HT-29 (cell line): ENCODE measurements at places on chromosomes 2 and 18.

GRCh38 chr18:582465-582864 lies 2.3 kb downstream of the CETN1 start:
- no peak for DNase-seq

DNA sequence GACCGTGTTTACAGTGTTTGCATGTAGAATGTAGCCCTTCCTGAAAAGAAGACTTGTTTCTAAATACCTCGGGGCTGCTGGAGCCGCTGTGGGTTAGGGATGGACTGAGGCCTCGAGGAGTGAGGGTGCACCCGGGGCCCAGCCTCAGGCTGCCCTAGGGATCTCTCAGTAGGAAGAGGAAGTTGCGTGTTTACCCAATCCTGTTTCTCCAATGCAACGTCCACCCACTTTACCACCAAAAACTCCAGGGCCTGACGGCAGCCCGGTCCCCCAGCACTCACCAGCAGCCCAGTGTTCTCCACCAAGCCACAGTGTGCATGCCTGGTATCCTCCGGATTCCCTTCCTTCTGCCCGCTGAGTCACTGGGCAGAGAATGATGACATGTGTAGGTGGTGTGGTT lies 255.8 kb downstream of the GLI2 start:
- DNase-seq, result no peak

DNA sequence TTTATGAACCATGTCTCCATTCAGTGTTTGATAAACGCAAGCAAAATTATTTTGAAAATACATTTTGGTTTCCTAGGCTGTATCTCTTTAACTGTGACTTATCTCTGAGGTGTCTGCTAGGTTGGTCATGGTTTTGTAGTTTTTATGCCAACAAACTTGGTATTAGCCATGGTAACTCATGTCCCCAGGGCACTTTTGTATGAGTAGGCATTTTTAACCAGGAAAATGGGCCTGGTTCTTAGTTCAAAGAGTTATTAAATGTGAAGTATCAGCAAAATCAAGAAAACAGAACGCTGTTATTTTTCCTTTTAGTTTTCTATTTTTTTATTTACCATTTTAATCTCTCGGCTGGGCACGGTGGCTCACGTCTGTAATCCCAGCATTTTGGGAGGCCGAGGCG lies 179.3 kb upstream of the LHCGR start:
- DNase-seq, result no peak

- DNase-seq, result no peak
Observed at GRCh38 chr2:9655441-9656269, 24.9 kb upstream of the YWHAQ start.
